Stromal cell of bone marrow (primary cell): ENCODE measurements at places on chromosomes 13 and 19.
A peak's percentile ranks its signal among the peaks of the same experiment; 100 is the strongest.

DNA sequence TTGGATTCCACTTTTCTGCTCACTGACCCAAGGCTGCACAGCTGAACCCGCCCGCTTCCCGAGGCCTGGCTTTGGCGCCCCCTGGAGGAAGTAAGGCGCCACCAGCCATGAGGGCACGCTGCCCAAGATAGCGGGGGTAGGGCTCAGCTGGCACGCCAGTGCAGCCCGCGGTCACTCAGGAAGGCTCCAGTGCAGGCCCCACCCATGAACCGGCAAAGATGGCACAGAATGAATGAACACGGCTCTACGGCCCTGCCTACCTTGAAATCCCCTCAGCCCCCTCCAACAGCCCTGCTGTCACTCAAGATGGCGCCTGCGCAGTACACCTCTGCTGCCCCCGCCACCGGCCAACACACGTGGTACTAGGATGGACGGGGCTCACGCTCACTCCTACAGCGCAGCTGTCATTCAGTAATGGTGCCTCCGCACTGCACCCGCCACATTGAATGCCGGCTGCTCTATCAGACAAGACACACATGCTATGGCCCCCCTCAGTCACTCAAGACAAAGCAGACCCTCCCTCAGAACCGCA lies 3.0 kb downstream of the PEG3 start:
- peak; percentile 18 for DNase-seq

- DNase-seq: no peak
Observed at GRCh38 chr13:45928843-45929242, 77.3 kb upstream of the SIAH3 start.

DNA sequence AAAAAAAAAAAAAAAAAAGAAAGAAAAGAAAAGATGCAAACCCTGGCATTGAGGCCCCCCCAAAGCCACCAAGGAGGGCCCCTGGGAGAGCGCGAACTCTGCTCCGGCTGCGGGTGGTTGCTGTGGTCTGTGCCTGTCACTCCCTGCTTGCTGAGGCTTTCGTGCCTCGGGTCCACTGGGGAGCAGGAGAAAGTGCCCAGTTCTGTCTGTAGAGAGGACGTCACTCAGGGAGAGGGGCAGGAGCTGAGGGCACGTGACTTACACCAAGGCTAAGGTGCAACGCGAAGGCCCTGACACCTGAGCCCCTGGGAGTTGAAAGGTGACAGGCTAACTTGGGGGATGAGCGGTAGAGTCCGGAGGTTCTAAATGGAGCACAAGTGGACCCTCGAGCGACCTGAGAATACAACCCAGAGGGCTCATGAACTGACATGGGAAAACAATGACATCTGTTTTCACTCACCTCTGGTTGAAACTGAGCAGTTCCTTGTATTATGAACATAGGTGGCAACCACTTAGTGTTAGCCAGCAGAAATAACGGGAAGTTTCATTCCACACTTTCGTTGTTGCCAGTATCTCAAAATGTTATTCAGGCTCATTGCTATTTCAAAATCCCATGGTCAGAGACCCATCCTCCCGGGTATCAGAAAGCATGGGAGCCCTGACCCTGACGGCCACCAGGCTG lies 69.2 kb upstream of the TM9SF2 start:
- no peak for DNase-seq

DNA sequence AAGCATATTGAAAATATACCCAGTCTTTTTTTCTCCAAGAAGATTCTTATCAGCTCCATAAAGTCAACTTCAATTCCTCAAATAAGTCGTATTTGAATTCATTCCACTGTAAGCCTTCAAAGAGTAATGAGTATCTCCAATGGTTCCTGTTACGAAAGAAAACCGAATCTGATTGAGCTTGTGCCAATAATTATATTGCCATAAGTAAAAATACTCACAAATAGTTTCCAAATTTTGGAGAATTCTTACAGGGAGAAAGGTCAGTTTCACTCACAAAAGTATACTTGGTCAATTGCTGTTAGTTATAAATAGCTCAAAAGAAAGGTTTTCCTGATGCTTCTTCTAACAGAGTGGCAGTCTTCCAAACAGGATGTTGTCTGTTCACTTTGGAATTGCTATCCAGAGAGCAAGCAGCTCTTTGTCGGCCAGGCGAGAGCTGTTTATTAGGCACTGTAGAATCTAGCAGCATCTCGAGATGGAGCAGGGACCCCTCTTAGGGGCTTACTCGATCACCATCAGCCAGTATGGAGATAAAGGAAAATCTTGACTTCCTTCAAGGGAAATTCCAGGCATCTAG lies 13.5 kb downstream of the ERICH4 start:
- DNase-seq: peak; percentile 11

GRCh38 chr19:12092065-12092867 lies 27.7 kb downstream of the ZNF844 start:
- peak; percentile 84 for DNase-seq

- no peak for DNase-seq
Observed at GRCh38 chr19:46599716-46600373, 1.3 kb upstream of the CALM3 start.

DNA sequence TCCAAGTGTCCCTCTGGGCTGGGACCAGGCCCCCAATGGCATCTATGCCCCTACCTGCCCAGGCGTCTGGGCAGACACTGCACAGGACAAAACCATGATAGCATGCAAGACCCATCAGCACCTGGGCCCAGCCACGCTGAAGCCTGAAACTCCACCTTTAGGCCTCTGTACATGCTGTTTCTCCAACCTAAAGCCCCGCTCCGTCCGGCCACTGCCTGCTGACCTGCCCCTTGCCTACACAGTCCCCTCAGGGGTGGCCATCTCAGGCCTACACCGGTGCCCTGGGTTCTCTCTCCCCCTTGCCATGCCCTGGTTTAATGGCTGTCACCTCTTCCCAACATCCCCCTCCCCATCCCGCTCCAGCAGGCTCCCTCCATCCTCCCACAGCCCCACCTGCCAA lies 15.3 kb downstream of the GJA3 start:
- DNase-seq: no peak

DNA sequence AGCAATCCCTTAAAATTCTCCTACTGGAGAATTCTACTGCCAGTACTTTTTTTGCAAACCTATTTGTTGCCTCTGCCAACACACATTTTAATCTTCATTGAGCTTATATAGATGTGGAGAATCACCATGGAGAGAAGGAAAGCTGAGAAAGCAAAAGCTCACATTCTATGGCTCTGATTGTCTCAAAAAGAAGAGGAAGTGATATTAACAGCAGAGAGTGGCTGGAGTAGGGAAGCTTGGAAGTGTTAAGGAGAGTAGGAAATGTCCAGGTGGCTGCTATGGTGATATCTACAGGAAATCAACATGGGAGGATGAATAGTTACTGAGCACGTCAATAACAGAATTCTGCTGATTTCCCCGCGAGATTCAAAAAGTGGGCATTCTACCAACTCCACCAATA lies 78.8 kb upstream of the TDRD3 start:
- no peak for DNase-seq

DNA sequence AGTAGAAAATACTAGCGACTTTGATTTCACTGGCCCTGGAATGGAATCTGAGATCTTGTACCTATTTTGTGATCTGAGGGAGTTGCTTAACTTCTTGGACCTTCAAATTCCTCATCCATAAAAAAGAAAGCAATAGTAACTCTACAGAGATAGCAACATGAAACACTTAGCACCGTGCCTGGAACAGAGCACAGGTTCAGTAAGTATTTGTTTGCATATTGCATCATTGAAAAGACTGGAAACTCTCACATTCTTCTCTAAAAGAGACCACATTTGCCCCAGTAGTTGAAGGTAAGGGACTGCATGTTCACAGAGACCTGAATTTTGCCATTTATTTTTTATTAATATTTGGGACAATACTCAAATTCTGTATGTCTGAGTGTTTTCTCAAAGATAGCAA lies 358.1 kb downstream of the COG6 start:
- no peak for DNase-seq

DNA sequence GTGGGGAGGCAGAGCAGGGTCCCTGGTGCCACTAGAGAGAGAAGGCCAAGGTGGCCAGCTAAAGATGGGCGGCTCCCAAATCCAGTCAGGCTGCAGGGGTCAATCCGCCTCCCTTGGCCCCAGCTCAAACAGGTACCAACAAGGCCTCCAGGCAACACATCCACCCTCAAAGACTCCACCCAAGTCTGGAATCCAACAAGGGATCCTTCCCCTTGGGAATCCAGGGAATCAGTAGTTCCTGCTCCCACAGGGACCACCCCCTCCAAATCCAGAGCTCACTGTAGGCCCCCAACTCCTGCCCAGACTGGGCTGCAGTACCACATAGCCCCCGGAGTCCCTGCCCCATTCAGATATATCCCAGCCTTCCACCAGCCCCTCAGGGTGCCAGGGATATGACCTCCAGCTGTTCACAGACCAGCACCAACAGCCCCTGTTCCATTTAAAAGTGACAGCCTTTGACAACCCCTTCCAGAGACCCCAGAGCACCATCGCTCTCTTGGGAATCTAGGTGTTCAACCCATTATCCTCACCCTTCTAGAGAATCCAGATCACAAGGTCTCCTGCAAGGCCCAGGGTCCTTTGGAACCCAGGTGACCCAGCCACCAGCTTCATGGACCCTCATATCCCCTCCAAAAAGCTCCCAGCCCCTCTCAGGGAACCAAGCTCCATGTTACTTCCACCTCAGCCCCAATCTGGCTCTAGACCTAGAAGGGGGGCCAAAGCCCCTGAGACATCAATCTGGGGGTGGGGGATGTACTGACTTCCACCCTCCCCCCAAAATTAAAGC lies 3.2 kb downstream of the ERF start:
- DNase-seq: no peak

GRCh38 chr19:30318936-30319335 lies 53.2 kb upstream of the ZNF536 start:
- no peak for DNase-seq

DNA sequence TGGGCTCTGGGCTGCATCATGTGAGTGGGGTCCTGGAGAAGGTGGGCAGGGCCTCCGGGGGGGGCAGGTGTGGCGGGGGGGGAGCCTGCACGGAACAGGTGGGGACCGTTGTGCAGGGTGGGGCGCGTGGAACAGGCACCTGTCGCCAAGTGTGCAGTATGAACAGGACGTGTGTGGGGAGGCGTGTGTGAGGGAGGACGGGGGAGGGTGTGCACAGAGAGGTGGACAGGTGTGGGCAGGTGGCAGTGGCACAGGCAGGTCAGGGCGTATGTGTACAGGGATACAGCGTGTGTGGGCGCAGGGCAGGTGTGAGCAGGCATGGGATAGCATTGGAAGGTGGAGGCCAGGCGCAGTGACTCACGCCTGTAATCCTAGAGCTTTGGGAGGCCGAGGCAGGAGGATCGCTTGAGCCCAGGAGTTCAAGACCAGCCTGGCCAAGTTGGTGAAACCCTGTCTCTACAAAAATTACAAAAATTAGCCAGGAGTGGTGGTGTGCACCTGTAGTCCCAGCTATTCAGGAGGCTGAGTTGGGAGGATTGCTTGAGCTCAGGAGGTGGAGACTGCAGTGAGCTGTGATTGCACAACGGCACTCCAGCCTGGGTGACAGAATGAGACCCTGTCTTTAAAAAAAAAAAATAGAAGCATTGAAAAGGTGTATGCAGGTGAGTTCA lies 3.2 kb downstream of the PLK5 start:
- DNase-seq: no peak

DNA sequence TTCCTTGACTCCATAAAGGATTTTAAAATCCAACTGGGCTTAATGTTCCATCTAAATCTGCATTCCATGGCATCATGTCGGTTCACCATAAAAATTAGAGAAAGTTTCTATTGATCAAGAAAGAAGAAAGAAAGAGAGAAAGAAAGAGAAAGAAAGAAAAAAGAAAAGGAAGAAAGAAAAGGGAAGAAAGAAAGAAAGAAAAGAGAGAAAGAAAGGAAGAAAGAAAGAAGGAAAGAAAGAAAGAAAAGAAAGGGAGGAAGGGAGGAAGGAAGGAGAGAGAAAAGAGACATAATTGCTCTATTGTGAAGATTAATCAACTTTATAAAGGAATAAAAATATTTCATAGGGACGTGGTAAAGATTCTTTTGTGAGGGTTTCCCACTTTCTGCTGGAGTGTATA lies 329.2 kb downstream of the DLEU7 start:
- DNase-seq: no peak

- DNase-seq: no peak
Observed at GRCh38 chr13:45828256-45828968, 23.1 kb downstream of the SIAH3 start.

- no peak for DNase-seq
Observed at GRCh38 chr19:32852216-32852615, 17.4 kb downstream of the SLC7A9 start.

DNA sequence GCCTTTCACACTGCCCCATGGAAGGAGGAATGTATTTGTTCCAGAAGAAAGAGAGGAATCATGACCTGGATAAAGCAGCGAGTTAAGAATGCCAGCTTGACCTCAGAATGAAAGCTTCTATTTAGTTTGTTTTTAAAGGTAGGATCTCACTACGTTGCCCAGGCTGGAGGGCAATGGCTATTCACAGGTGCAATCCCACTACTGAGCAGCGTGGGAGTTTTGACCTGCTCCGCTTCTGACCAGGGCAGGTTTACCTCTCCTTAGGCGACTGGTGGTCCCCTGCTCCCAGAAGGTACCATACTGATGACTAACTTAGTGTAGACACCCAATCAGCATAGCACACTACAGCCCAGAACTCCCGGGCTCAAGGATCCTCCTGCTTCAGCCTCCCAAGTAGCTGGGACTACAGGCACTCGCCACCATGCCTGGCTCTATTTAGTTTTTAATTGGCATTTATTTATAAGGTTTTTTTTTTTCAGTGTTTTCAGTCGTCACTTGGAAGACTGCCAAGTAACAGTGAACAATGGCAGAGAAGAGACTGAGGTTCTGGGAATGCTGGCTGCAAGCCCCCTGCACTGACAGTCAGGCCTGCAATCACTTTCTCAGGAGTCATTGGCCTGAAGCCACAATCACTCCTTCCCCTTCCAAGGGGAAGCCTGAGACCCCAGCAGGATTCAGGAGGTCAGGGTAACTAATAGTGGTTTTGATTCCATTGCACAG lies 73.1 kb downstream of the EPS15L1 start:
- no peak for DNase-seq
